ENCODE measurements at places on chromosomes 2 and 18.
A peak's percentile ranks its signal among the peaks of the same experiment; 100 is the strongest.

DNA sequence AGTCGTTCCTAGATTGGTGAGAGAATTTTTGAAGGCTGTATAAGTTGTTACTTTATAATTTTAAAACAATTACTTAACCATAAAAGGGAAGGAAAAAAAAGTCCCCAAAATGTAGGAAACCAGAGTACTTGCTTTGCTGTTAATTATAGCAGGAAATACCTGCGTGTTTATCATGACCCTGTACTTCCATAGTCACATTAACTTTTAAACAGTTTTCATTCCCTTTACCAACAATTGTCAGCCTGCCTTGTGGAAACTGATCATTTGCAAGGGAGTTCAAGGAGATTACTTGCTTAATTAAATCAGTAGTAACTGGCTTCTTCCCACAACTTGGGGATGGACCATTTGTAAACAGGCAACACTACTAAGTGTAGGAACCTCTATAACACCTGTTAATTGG lies 6.4 kb upstream of the ITPRID2 start:
- no peak for DNase-seq

GRCh38 chr2:105490956-105491355 lies 92.1 kb upstream of the FHL2 start:
- DNase-seq: no peak

- DNase-seq: no peak
Measured at GRCh38 chr2:201237486-201238123, 22.7 kb upstream of the CASP8 start.

DNA sequence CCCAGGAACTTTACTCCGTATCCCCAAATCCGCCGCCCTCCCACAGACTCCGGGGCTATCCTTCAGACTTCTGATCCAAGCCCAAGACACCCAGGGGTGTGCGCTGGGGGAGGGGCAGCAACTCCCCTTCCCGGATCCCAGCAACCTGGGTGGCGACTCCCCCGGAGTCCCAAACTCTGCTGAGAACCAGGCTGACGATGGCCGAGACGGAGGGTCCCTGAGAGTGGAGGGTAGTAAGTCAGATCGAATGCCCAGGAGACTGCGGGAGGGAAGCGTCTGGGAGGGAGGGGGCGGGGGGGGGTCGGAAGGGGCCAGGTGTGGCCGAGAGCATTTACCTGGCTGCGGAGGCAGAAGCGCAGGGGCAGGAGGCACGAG lies 7.0 kb upstream of the TNS1 start:
- no peak for DNase-seq

- no peak for DNase-seq
Measured at GRCh38 chr18:13804305-13804704, 19.6 kb upstream of the MC5R start.

DNA sequence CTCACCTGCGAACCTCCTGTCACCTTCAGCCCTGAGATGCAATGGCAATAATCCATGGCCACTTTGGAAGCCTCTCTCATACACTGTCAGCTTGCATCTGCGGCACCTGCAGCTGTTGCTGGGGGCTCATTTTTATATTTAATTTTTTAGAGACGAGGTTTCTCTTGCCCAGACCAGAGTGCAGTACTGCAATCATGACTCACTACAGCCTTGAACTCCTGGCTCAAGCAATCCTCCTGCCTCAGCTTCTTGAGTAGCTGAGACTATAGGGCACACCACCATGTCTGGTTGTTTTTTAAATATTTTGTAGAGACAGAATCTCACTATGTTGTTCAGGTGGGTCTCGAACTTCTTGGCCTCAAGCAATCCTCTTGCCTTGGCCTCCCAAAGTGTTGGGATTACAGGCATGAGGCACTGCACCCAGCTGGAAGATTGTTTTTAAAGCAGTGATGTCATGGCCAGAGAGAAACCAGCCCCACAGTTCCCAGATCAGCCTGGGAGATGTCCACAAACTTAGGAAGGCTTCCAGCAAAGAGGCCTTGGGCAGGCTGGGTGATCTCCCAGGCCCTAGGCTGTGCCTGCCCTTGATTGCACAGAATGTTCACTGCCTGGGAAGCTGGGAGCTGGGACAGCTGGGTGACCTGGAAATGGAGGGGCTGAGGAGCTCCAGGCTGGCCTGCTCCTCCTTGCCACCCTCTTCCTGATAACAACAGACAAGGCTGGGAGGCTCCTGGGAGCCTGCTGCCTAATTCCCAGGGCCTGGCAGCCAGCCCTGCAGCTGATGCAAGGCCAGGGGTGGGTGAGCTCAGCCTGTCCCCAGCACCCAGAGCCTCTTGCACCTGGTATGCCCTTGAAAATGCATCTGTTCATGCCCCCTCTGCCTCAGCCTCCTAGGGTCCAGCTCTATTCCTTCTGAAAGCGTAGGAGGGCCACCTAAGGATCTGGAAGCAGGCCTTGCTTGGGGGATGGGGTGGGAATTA lies 27.1 kb downstream of the SH2D6 start:
- no peak for DNase-seq

- DNase-seq: peak; percentile 8
Measured at GRCh38 chr2:33275689-33276444, 200.6 kb upstream of the RASGRP3 start.

GRCh38 chr2:101617796-101618195 lies 79.7 kb upstream of the MAP4K4 start:
- no peak for DNase-seq

DNA sequence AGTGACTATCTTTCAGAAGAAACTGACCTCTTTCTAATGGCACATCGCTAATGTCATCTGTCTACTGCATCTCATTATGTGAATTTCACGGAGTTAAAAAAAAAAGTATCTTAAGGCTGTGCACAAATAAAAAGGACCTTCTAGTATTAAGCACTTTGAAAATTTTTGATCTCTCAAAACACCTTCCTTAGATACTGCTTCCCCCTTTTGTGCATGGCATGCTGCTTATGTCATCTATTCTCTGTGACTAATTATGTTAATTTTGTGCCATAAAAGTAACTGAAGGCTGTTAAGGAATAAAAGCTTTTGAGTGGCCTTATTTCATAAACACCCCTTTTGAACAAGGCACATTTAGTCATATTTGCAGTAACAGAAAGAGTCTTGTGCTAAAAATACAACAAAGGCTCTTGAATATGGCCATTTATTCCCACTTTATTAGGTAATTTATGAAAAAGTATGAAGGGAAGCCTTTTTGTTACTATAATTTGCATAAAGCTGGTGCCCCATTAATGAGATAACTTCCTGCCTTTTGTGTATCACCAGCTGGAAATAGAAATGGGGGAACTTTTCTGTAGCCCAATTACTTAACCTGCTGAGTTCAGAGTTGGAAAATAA lies 1412.0 kb upstream of the ZEB2 start:
- DNase-seq: no peak

DNA sequence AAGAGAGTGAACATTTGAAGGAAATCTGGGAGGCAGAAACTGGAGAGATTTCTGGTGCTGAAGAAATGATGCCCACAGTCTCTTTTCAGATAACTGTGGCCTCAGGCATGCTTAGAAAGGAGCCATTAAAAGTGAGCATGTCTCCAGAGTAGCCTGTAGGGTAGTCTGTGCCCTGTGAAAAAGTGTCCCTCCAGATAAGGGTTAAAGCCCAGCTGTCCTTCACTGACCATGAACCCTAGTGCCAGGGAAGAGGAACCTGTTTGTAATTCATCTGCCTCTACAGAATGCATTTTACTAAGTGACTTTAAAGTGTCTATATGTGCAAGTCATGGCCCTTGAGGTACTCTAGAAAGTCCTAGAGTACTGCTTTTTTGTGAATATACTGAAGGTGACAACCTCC lies 30.5 kb upstream of the EHBP1 start:
- no peak for DNase-seq

- DNase-seq: no peak
Measured at GRCh38 chr18:228586-228985, 39.3 kb downstream of the THOC1 start.

- no peak for DNase-seq
Measured at GRCh38 chr2:157787364-157787938, 88.7 kb downstream of the ACVR1 start.

GRCh38 chr2:176164611-176165369 lies 7.7 kb downstream of the HOXD3 start:
- no peak for DNase-seq

GRCh38 chr2:53802617-53803151 lies 15.8 kb downstream of the ERLEC1 start:
- no peak for DNase-seq

DNA sequence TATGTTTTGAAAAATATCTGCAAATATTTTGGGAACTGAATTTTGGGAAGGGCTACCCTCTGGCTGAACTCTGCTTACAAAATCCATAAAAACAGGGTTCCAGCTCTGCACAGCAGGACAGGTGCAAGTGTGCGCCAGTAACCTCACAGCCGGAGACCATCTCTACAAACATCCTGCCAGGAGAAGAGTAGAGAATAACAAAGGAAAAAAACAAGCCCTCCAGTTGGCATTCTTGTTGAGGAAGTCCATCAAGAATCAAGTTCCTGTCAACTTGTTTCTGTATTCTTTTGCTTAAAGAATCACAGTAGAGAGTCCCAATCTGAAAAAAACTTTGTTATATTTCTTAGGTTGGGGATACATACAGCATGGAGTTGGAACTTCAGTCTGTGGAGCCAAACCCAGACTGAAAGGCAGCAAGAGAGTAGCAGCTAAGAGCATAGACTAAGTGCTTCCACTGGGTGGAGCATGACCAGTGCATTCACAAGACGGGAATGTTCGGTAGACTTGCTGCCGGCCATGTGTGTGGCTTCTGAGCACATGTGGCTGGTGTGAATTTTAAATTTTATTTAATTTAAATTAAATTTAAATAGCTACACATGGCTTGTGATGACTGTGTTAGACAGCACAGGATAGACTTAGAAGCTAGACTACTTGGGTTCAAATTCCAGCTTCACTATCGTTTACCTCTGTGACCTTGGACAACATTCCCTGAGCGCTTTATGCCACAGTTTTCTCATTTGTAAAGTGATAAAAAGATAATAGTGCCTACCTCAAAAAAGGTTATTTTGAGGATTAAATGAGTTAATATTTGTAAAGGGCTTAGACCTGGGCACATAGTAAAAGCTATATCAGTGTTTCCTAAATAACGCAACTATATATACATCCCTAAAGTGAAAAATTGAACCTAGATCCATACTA lies 41.9 kb downstream of the SPTBN1 start:
- no peak for DNase-seq

DNA sequence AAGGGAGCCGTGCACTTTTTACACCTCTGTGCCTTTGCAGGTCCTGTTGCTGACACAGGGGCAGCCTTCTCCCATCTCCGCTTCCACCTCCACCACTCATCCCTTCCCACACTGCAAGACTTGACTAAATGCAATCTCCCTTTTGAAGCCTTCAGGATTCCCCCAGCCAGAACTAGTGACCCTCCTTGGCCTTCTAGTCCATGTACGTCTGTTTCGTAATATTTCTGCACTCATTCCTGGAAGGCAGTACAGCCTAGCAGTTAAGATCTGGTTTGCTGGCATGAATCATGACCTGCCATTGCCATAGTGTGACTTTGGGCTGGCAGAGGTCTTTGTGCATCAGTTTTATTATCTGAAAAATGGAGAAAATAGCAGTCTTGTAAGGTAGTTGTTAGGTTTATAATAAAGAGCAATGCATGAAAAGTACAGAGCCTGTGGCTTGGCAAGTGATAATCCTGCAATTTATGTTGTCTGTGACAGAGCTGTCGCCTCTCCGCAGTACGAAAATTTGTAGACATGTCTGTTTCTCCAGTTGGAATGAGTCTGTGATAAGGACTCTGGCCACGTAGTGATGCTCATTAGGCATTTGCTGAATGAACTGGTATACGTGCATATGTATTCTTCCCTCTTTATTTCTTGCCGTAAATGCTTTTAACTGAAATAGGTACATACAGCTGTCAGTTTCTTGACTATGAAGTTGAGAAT lies 36.7 kb downstream of the NCK2 start:
- DNase-seq: no peak

DNA sequence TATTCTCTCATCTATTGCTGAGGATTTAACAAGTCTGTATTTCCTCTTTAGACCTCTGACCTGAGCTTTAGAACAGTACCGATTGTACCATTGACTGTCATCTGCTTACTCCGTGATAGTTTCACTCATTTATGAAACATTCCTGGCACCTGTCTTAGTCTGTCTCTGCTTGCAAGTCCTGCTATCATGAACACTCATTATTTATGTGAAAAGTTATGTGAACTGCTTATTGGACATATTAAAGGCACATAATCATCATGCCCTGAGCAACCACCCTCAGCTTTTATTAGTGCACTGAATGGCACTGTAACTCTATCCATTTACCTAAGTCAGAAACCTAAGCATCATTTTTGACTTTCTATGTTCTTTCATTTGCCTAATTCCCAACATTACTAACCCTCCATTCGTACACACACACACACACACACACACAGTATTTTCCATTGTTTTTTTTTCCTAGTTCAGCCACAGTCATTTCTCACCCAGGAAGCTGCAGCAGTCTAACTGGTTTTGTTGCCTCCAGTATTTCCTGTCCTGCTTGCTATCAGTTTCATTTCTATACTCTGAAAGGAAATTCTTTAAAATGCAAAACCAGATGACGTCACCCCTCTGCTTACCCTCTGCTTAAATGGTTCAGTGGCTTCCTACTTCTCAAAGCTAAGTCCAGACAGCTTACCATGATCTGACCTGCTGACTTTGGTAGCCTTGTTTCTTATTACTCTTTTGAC lies 146.1 kb downstream of the HAUS1 start:
- peak; percentile 81 for DNase-seq

DNA sequence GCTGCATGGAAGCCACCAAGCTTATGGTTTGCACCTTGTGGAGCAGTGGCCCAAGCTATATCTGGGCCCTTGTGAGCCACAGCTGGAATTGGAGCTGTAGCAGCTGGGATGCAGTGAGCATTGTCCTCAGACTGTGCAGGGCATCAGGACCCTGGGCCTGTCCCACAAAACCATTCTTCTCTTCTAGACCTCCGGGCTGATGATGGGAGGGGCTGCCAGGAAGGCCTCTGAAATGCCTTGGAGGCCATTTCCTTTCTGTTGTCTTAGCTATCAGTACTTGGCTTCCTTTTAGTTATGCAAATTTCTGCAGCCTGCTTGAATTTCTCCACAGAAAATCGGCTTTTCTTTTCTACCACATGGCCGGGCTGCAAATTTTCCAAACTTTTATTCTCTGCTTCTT lies 46.4 kb upstream of the CSRNP3 start:
- no peak for DNase-seq

GRCh38 chr2:159703491-159703890 lies 8.8 kb upstream of the MARCHF7 start:
- DNase-seq: no peak

DNA sequence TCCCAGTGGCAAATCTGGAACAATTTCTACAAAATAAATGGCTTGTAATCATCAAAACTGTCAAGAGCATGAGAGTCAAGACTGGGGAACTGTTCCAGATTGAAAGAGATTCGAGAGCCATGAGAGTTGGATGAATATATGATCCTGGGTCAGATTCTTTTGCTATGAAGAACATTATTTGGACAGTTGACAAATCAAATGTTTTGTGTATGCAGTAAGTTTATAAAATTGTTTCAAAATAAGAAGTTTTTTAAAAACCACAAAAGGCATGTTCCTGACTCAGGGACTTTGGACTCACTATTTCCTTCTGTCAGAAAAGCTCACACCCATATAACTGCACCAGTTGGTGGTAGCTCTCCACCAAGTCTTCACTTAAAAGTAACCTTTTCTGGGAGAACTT lies 38.5 kb downstream of the ROCK2 start:
- no peak for DNase-seq
